ENCODE measurements at places on chromosomes 5 and 9.

GRCh38 chr9:87713278-87713987 is 12.5 kb upstream of the CTSL start:
- DNase-seq: no peak

GRCh38 chr9:124384846-124385245 is 30.4 kb downstream of the PSMB7 start:
- DNase-seq: no peak

DNA sequence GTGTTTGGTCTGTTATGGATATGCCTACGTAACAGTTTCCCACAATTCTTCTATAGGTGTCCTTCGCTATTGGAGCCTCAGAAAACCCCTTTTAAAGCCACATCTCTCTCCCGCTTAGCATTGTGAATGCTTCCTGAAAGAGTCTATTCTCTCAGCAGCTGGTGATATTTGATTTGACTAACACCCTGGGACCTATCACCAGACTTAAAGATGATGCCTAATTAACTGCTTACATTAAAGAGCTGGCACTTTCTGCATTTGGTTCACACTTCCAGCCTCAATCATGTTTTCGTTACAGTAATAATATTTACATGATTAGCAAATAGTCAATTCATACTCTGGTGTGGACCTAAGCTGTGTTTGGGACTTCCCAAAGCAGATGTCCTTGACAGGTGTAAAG is 90.1 kb upstream of the VLDLR start:
- DNase-seq: no peak

DNA sequence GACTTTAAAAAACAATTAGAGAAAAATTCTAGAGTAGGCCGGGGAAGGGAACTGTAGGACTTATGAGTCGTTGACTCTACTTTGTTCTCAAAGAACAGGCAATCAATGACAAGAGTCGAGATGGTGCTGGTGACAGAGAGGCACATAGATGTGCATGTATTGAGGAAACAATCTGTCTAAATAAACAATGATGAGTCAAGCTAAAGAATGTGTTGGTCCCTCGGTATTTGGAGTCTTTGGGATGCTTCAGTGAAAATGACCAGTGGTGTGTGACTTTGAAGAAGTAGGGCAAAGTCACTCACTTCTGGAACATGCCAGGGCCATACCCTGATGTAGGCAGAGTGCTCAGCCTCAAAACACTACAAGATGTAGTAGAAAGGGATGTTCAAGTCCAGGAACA is 288.1 kb upstream of the PANK3 start:
- DNase-seq: no peak

GRCh38 chr5:180591311-180591887 is at the start of gene SCGB3A1:
TSS of gene SCGB3A1 (minus strand) at chr5:180591499. CDS start at chr5:180591462, 37 bp downstream.
- DNase-seq: no peak

- DNase-seq: no peak
Measured at GRCh38 chr9:136567651-136568287, 21.9 kb upstream of the NOTCH1 start.

DNA sequence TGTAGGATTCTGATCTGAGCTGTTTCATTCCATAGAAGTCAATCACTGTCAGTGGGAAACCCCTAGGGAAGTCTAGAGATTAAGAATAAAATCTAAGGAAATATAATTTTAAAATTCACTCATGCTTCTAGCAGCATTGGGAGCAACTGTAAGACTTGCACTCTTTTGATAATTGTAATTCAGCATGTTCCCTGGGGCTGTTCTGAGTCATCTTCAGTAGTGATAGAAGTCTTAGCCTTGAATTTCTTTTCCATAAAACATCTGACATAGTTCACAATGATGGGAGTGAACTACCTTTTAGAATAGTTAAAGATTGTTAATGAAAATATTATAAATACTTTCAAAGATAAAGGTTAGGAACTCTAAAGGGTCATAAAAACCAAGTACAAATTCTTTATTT is 935.8 kb downstream of the DTWD2 start:
- no peak for DNase-seq

- no peak for DNase-seq
Measured at GRCh38 chr5:96868603-96869371, 7.5 kb upstream of the ERAP2 start.

All from stimulated activated CD8-positive, alpha-beta memory T cell treated with anti-CD3 and anti-CD28 coated beads, Interleukin-2, amount 100 ng/mL, for 1 hour (primary cell).